ENCODE measurements at places on chromosomes 6 and 20.

- no peak for DNase-seq
Measured at GRCh38 chr20:10634683-10635411, 39.0 kb downstream of the JAG1 start.

GRCh38 chr6:8435845-8436168 lies 462 bp upstream of the SLC35B3 start:
- DNase-seq, result no peak

DNA sequence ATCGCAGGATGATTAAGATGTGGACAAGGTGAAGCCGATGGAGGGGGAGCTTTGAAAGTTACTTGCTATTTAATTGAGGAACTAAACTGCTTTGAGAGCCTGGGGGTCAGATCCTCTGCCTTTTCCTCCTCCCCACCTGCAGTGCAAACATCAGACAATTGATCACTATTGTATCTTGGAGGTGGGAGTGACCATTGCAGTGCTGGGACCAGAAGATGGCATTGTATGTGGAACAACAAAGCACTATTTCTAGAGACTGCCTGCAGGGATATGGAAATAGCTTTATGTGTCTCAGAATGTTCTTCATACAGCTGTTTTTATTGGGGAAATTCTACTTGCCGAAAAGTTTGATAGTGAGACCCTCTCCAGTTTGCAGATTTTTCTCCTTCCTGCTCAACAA lies 4.2 kb downstream of the MOG start:
- DNase-seq, result no peak

GRCh38 chr6:12111363-12111670 lies 99.2 kb downstream of the HIVEP1 start:
- DNase-seq, result no peak

GRCh38 chr6:116447496-116448011 lies 13.6 kb upstream of the CALHM6 start:
- no peak for DNase-seq

DNA sequence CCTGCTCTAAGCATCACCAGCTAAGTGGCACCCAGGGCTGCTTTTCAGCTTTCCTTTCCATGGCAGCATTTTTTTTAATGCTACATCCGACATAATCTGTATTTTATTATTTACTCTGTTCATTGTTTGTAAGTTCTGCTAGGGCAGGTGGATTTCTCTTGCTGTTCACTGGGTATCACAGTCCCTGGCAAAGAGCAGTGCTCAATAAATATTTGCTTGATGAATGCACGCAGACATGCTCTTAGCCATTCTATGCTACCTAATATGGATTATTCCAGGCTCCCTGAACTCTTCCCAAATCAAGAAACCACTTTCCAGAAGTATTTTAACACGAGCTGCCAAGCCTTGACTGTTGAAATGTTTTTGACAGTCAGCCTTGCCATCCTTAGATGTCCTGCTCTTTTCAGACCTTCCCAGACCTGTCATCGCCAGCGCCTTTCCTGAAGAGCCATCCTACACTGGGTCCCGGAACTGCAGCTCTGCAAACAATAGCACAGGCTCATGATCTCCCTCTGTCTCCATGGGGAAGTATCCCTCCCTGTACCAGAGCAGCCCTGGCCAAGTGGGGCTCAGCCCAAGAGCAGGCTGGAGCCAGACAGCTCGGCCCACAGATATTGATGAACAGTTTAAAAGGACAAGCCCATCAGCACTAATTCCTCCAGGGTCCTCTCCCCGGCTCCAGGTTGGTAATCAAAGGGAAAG lies 136.5 kb upstream of the CDH4 start:
- DNase-seq, result no peak

DNA sequence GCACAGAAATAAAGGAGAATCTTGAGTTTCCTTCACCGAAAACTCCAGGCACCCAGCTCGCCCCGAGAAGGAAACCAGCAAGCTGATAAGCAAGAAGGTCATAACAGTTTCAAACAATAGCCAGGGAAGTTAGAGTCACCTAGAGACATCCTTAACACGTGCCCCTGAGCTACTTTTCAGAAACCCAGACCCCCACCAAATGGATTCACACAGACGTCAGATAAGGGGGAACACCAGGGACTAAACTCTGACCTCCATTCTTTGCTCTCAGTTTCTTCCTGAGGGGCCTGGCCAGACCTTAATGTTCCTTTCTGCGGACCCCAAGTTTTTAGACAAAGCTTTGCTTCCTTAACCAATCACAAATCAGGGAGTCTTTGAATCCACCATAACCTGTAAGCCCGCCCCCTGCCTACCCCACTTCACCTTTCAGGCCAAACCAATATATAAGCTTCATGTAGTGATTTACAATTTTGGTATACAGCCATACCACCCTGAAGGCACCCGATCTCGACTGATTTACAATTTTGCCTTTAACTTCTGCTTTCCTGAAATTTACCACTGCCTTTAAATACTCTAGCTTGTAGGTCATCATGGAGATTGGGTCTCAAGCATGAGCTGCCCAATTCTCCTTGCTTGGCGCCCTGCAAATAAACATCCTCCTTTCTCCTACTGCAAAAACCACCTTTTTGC lies 11.7 kb downstream of the SOD2 start:
- no peak for DNase-seq

DNA sequence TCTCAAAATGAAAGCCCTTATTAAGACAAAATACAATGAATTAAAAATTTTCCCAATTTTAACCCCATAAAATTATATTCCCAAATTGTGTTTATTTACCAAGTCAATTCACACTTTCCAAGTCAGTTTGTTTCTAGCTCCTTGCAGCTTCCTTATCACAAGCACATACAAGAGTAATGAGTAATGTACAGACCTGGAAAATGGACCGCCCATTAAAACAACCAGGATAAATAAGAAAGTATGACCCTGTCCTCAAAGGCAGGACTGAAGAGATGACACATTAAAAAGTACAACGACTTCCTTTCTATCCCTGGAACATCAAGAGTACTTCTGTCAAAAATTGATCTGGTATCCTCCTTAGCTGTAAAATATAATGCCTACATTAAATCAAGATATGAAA lies 47.1 kb upstream of the TMX4 start:
- DNase-seq, result no peak

- no peak for DNase-seq
Measured at GRCh38 chr20:63765082-63765873, 25.7 kb downstream of the SLC2A4RG start.

DNA sequence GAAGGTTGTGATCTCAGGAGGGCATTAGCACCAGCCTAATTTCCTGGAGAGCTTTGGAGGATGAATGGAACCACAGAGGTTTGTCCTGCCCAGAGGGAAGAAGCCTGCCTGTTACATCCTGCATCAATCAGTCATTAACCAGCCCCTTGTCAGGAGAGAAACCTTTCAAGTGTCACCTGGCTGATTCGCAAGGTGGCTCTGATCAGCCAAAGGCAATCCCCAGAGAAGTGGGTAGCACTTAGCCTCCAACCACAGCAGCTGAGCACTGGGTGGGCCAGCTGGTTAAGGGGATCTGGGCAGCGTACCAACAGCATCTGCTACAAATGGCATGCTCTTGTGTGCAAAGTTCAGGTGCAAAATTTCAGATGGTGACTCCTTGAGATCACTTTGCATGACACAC lies 26.9 kb downstream of the ANKEF1 start:
- no peak for DNase-seq

DNA sequence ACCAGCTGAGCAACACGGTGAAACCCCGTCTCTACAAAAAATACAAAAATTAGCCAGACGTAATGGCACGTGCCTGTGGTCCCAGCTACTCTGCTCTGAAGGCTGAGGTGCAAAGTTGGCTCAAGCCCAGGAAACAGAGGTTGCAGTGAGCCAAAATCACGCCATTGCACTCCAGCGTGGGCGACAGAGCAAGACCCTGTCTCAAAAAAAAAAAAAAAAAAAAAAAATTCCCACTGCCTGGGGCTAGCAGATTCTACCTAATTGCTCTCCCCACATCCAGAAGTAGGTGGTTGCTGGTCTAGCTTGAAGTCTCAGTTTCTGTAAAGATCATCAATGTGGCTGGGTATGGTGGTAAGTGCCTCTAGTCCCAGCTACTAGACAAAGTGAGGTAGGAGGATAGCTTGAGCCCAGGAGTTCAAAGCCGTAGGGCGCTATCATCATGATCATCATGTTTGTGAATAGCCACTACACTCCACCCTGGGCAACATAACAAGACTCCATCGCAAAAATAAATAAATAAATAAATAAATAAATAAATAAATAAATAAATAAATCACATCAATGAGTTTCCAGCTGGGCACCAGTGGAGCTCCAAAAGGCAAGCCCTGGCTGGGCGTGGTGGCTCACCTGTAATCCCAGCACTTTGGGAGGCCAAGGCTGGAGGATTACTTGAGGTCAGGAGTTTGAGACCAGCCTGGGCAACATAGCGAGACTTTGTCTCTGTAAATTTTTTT lies 6.3 kb upstream of the AP5S1 start:
- DNase-seq, result no peak

DNA sequence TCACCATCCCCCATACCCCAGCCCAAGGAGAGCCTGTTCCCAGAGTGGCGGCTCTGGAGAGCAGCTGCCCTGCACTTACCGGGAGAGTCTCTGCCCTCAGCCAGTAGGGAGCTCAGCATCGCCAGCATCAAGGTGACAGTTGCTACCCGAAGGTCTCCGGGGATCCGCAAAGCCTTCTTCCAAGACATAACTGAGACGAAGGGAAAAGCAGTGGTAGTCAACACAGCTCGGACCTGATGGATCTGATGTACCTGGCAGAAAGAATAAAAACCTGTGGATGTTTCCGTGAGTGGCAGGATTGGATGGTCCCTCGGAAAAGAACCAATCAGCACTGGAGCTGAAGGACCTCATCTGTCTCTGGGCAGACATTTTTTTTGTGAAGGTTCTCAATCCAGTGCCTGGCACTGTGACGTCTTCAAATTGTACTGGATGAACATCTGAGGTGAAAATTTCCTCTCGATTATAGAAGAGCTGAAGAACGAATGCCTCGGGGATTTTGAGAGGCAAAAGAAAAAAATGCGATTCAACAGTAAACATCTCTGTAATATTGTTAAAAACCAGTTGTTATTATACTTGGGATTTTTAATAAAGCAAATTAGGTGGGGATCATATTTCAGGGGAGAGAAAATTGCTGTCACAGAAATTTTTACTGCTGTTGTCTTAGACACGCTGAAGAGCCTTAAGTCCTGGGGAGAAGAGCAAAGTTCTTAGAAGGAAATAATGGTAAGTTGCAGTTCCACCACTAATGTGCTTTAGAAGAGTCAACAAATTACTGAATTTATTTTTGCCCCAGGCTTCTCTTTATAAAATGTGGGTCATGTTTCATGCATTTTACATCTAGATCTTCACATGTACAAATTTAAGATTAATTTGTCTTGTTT lies at the start of gene HLA-DQB1:
TSS of gene HLA-DQB1 (minus strand) at position 238 of the 881 bp plus-strand sequence. CDS start at position 188, 50 bp downstream.
- peak; percentile 72 for DNase-seq

DNA sequence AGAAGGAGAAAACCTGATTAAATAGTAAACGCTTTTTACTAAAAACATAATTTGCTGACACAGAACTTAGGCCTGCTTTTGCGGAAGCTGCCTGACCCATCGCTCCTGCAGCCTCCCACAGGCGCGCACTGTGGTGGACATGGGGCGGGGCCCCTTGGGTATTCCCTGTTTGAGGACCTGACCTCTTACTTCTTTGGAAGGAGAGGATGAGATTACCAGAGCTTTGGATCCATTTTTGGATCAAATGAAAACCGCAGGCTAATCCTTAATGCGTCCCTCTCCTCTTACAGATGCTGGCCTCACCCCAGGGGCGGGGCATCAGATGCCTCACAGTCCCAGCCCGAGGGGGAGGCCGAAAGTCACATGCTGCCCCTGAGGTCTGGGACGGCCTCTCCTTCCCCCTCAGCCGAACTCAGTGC lies 151.0 kb downstream of the SCML4 start:
- DNase-seq, result no peak

GRCh38 chr6:79705456-79705995 lies 74.4 kb downstream of the SH3BGRL2 start:
- no peak for DNase-seq

DNA sequence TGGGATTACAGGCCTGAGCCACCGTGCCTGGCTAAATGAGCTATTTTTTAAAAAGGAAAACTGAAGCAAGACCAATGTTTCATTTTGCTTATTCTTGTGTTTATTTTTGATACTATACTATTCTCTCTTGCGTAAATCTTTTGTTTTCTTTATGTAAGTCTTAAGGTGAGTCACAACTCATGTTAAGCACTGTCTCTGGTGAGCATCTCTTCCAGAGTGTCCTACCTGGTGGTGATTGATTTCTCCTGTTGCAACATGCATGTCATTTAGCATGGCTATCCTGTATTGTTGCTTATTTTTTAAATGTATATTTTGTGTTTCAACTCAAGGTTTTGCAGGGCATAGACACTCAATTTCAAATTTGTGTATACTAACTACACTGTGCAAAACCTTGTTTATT lies 336.0 kb downstream of the RFPL4B start:
- DNase-seq, result no peak

DNA sequence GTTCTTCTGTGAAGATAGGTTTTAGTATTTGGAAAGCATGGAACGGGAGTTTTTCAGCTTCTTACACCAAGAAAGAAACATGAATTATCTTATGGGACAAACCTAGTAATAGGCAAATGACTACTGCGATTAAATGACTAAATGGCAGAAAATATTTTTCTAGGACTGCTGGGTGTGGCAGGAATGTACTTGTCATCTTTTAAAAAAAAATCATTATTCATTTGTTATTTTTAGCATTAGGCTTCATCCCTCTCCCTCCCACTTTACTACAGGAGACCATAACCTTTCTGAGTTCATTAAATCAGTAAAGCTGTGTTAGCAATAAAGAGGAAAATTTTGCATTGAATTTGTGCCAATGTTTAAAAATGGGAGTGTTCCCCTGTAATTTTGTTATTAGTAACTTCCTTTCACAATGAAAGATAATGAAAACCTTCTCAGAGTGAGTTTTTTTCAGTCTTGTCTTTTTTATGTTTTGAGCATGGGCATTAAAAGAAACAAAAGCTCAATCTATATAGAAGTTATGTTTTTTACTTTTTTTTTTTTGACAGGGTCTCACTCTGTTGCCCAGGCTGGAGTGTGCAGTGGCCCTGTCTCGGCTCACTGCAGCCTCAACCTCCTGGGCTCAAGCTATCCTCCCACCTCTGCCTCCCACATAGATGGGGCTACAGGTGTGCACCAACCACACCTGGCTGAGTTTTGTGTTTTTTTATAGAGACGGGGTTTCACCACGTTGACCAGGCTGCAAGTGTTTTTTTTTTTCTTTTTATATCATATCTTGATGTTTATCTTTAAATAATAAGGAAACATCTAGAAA lies 105.6 kb upstream of the CLDN20 start:
- DNase-seq, result no peak

DNA sequence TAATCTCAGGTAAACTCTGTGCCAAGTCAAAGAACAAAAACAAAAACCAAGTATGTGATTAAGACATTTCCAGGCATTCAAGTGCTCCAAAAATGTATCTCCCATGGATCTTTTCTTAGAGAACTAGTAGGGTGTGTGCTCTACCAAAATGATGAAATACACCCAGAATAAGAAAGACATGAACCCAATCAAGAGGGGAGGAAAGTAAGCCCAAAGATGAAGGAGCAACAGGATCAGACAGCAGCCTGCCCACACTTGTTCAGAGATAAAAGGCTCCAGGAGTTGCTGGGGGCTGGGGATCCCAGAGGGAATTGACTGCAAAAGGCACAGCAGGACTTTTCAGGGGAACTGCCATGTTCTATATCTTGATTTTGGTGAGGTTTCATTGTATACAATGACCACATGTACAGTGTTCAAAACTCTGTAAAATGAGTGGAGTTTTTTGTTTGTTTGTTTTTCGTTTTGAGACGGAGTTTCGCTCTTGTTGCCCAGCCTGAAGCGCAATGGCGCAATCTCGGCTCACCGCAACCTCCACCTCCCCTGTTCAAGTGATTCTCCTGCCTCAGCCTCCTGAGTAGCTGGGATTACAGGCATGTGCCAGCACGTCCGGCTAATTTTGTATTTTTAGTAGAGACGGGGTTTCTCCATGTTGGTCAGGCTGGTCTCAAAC lies 24.4 kb downstream of the GCM1 start:
- DNase-seq, result no peak

- no peak for DNase-seq
Measured at GRCh38 chr6:160363016-160363996, 15.1 kb downstream of the SLC22A3 start.

Data from GM13976 (cell line).